ENCODE measurements at places on chromosomes 6 and 20.
A peak's percentile ranks its signal among the peaks of the same experiment; 100 is the strongest.

DNA sequence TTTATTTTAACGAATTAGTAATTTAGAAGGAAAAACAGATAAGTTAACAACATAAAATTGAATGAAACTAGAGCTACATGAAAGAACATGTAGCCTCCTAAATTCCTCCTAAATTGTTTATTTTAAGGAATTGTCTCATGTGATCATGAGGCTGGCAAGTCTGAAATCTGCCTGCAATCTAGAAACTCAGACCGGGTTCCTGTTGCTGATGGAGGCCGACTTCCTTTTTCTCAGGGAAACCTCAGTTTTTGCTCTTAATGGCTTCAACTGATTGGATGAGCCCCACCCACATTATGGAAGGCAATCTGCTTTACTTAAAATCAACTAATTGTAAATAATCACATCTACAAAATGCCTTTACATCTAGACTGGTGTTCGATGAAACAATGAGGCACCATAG is 267.6 kb upstream of the PRND start:
- DNase-seq: no peak

GRCh38 chr20:34363062-34363464 is at the start of gene ITCH:
TSS of gene ITCH (plus strand) at chr20:34363273. CDS start at chr20:34393812, 30,539 bp downstream.
- peak; percentile 74 for DNase-seq

- DNase-seq: no peak
Observed at GRCh38 chr20:36465109-36466080, 75.9 kb upstream of the MYL9 start.

GRCh38 chr20:11951696-11952095 is 34.0 kb downstream of the BTBD3 start:
- DNase-seq: no peak

DNA sequence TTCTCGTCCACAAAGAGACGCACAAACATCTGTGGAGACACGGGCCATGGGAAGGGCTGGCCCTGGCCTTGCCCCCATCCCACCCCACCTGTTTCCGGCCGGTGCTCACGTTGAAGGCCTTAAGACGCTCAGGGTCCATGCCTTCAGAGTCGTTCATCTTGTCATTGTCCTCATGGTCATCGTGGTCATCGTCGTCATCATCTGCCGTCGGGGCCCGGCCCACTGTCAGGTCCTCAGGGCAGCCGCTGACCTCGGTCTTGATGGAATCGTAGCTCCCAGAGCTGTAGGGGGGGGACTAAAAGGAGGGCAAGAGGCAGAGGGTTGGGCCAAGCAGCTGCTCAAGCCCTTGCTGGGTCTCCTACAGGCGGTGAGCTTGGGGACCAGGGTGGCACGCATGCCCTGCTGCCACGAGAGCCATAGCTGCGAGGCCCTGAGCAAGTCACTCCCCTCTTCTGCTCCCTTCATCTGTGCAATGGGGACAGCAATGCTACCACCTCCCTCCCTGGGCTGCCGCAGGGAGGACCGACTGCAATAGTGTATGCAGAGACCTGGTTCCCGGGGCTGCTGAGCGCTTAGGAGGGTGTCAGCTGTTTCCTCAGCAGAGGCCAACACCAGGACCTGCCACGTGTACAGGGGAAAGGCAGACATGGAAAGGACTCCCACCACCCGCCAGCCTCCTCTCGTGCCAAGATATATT is 95.5 kb downstream of the ASXL1 start:
- DNase-seq: no peak

- DNase-seq: no peak
Observed at GRCh38 chr20:24634855-24635254, 165.4 kb downstream of the SYNDIG1 start.

- DNase-seq: no peak
Observed at GRCh38 chr20:7765221-7765620, 175.0 kb downstream of the HAO1 start.

- DNase-seq: no peak
Observed at GRCh38 chr6:139538366-139538765, 163.9 kb upstream of the CITED2 start.

- no peak for DNase-seq
Observed at GRCh38 chr6:167750956-167751358, 75.8 kb upstream of the AFDN start.

- DNase-seq: no peak
Observed at GRCh38 chr20:51565298-51566144, 23.0 kb upstream of the NFATC2 start.

DNA sequence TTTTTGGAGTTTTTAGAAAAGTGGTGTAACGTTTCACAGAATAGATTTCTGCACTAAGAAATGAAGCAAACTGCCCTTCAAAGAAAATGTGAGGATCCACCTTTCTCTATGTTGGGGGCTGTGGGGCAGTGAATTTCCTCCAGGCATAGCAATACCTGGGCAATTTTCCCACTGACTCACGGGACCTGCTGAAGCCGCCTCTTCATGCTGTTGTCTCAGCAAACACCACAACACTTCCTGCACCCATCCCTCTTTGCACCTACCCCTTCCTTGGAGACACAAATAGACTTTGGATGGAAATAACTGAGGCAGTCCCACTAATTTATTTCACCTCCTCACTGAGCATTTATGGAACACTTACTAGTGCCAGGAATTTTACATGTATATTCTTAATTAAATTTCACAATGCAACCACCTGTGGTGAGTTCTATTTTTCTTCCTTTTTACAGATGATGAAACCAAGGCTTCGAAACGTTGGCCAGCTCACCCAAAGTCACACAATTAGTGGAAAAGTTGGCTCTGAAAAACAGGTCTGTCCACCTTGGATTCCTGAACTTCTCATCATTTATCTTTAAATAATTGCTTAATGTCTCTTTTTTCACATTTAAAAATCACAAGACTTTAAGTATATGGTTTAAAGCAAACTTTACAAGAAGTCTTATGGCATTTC is 17.2 kb upstream of the ADGRF1 start:
- no peak for DNase-seq

- no peak for DNase-seq
Observed at GRCh38 chr20:62119591-62120364, 2.5 kb upstream of the LSM14B start.

DNA sequence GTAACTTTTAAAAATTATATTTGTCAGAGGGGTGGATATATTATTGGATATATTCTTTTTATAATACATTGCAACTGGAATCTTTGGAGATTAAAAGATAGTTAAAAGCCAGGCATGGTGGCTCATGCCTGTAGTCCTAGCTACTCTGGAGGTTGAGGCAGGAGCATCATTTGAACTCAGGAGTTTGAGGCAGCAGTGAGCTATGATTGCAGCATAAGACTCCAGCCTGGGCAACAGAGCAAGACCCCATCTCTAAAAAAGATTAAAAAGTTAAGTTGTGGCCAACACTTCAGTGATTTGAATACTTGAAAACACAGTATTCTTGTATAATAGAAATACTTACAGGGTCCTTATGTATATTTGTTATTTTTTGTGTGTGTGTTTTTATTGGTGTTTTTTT is 15.2 kb downstream of the MAPRE1 start:
- no peak for DNase-seq

- DNase-seq: no peak
Observed at GRCh38 chr6:112307707-112308106, 39.4 kb upstream of the RFPL4B start.

GRCh38 chr6:25431306-25431974 is 152.3 kb downstream of the CARMIL1 start:
- DNase-seq: no peak

DNA sequence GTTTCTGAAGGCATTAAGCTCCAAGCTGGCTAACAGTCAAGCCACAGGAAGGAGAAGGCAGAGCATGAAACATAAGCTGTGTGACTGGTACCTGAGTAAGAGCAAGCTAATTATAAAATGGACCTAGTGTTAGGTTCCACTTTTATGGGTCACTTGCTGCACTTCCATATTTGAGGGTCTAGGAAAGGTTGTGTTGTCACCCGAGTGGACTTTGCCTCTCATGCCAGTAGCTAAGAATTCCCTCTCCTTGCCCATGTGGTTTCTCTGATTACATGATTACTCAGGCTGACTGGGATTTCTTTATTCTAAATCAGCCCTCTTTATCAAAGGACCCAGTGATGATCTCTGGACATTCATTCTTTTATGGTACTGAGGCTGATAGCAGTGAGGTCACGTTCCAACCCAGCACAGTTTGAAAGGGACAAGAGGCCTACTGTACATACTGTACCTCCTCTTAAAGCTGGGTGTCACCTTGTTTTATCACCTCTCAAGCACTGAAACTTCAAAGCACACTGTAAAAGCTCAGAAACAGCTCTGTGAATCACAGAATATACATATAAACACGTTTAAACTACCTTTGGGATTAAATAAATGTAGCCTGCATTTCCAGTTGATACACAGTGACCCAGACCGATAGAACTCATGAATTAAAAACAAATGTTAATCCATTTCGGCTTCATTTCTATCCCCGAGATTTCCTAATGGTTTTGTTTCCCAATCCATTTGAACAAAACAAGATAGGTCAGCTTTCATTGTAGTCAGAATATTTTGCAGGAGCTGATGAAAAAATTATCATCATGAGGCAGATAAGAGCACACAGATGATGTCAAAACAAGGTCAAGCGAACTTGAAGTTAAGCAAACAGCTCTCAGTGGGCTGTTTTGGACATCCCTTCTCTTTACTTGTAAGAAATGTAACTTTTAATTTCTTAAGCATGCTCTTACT is 96.5 kb downstream of the ALDH8A1 start:
- DNase-seq: no peak

DNA sequence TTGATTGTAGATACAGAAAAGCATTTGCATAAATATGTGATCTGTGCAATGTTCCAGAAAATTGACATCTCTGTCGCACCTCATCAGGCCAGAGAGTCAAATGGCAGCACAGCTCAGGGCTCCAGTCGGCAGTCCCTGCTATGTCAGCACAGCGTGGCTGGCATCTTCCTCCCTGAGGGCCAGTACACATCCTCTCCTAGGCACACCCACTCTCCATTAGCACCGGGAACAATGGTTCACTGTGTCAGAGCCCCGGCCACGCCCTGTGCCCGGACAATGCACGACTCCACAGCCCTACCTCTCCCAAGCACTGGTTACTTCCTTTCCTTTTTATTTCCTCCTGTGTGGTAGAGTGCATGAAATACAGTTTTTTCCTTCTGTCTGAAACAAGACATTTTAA is 114.9 kb downstream of the FOXC1 start:
- DNase-seq: no peak

DNA sequence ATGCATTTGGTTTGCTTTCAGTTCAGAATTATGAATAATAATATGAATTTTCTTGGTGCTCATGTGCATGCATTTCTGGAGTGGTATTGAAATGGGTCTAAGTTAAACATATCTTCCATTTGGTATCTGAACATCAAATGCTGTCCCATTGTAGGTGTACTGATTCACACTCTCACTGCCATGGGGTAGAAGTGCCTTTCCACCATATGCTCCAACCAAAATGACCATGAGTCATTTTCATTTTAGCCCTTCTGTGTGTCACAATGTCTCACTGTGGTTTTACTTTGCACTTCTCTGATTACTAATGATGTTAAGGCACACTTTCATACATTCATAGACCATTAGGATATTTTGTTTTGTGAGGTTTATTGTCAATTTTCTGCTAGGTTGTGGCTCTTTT is 211.9 kb downstream of the HAO1 start:
- no peak for DNase-seq

GRCh38 chr6:161244725-161245124 is 29.1 kb downstream of the AGPAT4 start:
- no peak for DNase-seq

DNA sequence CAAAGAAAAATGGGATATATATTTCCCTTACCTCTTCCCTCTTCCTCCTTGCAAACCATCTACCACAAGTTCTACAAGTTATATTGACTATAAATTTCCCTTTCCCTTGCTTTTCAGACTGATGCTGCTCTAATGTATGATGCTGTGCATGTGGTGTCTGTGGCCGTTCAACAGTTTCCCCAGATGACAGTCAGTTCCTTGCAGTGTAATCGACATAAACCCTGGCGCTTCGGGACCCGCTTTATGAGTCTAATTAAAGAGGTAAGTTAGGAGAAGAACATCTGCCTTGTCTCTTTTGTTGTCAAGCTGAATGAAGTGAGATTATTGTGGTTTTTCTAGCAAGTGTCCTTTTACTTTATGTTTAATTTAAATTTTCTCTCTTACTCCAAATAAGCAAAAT is 406.0 kb downstream of the GRIK2 start:
- DNase-seq: no peak

GRCh38 chr20:61442718-61443117 is 190.7 kb downstream of the CDH4 start:
- DNase-seq: no peak

- DNase-seq: no peak
Observed at GRCh38 chr6:41453244-41453643, 92.9 kb upstream of the FOXP4 start.

DNA sequence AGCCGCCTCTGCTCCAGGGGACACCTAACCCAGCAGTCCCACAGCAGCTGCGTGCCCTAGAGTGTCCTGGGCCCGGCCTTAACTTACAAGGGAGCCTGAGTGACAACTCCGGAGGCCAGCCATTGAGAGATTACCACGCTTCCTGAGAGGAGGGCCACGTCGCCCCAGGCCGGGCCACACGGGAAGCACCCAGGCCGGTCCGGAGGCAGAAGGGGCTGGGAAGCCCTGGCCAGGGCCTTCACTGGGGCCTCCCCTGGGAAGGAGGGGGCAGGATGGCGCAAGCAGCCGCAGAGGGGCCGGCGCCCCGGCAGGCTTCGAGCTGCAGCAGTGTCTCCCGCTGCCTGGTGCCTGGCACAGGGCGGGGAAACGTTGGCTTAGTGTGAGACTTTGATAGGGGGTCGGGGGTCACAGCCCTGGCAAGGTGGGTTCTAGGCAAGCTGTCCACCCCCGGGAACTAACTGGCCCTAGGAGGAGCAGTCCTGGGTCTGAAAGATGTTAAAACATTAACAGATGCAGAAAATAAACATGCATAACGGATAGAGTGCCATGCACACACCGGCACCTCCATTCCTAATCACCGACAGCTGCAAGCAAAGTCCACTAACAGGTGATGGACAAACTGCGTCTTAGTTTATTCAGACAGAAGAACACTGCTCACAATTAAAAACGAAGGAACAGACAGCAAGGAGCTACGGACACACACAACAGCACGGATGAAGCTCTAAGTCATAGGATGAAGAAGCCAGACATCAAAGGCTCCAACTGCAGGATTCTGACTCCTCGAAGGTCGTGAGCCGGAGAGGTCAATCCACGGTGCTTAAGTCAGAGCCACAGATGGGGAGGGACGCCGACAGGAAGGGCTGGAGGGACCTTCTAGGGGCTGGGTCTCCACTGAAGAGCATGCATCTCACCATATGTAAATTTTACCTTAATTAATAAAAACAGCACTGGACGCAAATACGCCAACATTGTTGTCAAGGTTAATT is 17.4 kb downstream of the CHRNA4 start:
- DNase-seq: no peak

DNA sequence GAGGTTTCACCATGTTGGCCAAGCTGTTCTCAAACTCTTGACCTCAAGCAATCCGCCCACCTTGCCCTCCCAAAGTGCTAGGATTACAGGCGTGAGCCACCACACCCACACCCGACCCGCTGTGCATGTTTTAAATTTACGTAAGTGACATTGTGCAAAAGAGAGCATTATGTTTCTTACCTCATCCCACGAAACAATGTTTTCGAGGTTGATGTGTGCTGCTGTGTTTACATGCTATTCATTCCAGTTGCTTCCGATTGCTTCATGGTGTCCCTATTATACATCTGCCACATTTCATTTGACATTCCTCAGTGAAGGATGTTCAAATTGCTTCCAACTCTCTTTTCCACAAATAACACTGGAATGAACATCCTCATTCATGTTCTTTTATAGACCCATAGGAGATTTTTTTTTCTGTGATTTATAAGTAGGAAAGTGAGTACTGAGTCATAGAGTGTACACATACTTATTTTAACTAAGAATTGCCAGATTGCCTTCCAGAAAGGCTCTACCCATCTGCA is 403.9 kb upstream of the JARID2 start:
- no peak for DNase-seq

All from activated CD8-positive, alpha-beta memory T cell treated with anti-CD3 and anti-CD28 coated beads for 1 hour (primary cell).